ENCODE measurements at places on chromosomes 11 and 22.

GRCh38 chr11:112440518-112440917 is 179.9 kb upstream of the PLET1 start:
- no peak for DNase-seq

DNA sequence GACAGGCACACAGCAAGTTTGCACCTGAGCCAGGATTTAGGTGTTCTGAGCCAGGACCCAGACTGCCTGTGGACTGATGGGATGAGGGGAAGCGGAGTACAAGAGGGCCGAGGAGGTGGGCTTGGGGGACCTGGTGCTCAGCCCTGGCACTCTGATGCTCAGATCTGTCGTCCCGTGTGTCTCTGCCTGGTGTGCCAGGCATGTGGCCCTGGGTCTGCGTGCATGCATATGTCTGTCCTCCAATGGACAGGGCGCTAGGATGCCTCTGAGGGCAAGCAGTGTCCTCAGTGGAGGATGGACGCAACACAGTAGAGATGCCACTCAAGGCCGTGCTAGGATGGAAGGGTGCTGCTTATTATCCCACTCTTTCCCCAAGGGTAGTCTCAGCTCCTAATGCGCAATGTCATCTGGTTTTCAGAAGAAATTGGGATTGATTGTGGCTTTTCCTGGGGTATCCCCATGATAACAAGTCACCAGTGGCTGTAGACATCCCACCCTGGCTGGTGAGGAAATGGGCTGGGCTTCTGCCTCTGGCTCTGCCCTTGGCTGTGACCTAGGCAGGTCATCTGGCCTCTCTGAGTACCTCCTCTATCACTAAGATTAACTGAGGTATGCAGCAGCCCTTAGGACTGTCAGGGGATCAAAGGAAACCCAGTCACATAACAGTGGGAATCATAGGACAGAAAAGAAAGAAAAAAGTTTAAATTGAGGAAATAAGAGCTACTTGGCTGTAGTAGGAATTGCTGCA is 35.7 kb upstream of the SUSD2 start:
- no peak for DNase-seq

- DNase-seq, result no peak
These were observed 78.9 kb upstream of the FIBIN start for GRCh38 chr11:26914968-26915367.

GRCh38 chr22:35947794-35948425 is 80.7 kb downstream of the RBFOX2 start:
- DNase-seq, result no peak

- no peak for DNase-seq
These were observed 8.8 kb downstream of the NNMT start for GRCh38 chr11:114304969-114305368.

- no peak for DNase-seq
These were observed 47.8 kb upstream of the OR4B1 start for GRCh38 chr11:48168815-48169214.

DNA sequence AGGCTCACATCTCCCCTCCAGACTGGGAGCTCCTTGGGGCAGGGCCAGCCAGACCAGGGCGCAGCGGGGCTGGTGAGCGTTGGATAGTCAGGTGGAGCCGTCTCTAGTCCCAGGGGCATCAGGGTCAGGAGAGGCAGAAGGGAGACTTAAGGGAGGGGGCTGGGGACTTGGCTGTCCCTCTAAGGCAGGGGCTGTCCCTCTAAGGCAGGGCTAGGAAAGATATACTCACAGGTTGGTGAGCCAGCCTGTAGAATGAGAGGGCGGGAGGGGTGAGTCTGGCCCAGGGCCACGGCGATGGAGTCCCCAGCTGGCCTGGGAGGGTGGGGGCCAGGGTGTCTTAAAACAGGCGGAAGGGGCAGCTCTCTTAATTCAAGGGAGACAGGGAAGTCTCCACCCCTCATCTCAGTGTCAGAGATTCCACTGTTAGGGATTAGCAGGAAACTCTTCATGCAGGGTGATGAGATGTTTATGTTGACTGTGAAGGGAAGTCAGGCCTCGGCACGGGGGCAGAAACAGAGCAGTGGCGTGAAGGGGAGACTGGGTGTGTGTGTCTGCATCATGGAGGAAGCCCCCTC is 11.3 kb downstream of the P2RY2 start:
- no peak for DNase-seq

- no peak for DNase-seq
These were observed 88.5 kb downstream of the RNF169 start for GRCh38 chr11:74837191-74837590.

DNA sequence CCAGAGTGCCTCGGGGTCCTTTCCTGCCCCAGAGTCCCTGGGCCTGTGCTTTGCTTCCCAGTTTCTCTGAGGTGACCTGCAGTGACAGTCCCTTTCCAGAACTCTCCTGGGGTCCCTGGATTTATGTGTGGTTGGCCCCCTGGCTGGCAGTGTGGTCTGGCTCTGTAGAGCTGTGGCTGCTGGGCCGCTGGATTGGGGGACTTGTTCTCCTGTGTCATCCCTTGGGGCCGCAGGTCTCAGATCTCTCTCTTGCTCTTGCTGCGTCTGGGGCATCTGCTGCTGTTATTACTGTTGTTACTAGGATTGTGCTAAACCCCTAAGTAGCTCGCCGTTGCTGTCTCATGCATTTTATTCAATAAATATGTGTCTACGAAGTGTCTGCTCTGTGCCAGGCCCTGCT is 31.9 kb downstream of the FAM83F start:
- no peak for DNase-seq

DNA sequence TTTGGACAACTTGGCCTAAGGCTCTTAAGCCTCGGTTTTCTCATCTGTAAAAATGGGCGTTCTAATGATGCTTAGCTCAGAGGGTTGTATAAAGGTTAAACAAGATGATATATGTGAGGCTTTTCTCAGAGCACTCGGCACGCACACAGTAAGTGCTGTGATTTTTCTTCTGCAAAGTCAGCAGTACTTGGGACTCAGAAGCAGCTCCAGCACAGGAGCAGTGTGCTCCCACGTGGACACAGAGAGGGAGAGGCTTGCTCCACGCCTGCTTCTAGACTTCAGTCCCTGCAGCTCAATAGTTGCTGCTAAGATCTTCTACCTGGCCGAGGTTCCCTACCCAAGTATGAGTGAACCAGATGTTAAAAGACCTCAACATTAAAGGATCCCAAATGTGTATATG is 39.9 kb upstream of the PHF21A start:
- DNase-seq, result no peak

DNA sequence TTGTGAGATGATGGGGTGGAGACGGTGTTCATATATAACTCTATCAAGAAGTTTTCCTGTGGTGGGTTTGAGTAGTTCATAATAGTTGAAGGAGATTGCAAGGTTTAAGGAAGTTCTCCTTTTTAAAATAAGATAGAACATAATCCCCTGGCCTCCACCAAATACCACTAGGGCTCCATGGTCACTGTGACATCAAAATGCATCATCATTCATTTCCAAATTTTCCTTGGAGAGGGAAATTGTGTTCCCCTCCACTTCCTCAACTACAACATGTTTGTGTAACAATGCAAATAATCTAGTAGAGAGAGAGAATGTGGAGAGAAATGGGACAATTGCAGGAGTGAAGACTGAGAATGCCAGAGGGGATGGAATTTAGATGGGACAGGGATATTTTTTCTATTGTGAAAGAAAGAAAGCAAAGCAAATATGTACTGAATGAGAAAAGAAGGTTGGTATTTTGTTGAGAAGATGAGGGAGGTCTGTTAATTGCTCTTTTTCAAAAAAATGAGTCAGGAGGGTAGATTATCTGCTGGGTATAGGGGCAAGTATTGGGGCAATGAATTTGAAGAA is 33.4 kb upstream of the ZBED5 start:
- DNase-seq, result no peak

- DNase-seq, result no peak
These were observed 171.9 kb downstream of the BUD13 start for GRCh38 chr11:116600930-116601329.
